ENCODE measurements at places on chromosomes 12 and 14.

GRCh38 chr12:121705514-121705913 lies 7.0 kb upstream of the TMEM120B start:
- no peak for DNase-seq

GRCh38 chr14:89419973-89420482 lies 3.0 kb upstream of the FOXN3 start:
- no peak for DNase-seq

- no peak for DNase-seq
These were observed 18.4 kb downstream of the AKT1 start for GRCh38 chr14:104776961-104777807.

DNA sequence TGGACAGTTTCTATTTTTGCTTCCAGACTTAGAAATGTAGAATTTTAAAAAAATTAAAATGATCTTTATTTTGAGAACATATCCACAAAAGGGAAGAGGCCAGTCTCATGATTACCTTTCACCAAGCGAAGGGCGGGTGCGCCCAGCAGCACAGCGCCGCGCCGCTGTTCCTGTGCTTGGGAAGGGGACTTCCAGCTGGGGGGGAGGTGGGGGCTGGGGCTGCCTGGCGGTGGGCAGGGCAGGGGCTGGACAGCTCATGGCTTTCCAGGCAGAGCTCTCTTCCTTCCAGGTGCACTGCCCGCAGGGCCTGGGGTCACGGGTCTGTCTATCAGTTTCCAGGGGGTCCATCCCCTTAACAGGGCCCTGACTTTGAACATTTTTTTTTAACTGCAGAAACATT lies 199.9 kb downstream of the TTC7B start:
- DNase-seq, result no peak

- no peak for DNase-seq
These were observed 748.8 kb downstream of the C12orf50 start for GRCh38 chr12:87280356-87280755.

Data from stimulated activated CD4-positive, alpha-beta T cell treated with anti-CD3 and anti-CD28 coated beads, Interleukin-4, amount 100 ng/mL, for 1 hour (primary cell).